ENCODE measurements at places on chromosomes 3 and 15.

DNA sequence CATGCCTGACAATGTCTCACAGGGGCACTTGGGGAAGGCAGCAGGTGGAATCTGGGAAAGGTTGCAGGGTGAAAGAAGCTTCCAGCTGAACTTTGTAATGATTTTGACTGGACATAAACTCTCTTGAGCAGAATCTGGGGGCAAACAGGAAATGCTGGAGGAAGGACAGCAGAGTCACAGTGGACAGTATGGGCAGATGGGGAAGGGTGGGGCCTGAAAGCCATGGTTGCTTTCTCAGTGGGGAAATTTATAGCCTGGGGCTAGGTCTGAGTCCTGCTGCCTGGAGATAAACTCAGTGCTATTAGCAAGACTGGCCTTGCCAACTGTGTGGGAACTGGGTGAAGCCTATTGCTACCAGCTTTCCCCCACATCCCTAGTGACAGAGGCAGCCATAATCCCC, 203.2 kb downstream of the OSBPL10 start:
- no peak for DNase-seq

DNA sequence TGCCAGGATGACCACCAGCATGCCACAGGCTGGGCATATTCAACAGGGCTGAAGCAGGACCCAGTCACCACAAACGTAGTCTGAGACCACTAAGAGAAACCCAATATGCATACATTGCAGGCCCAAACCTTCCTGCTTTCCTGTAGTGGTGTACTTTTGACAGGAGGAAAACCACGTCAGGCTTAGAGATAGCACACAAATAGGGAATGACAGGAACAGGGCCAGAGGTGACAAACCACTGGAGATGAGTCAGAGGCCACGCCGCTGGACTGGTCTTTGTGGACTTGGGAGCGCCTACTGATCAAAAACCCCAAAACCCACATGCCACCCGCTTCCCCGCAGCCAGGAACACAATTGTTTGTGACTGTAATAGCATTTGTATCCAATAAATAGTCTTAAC, 3.6 kb upstream of the EFCAB12 start:
- DNase-seq: no peak

GRCh38 chr15:61841466-61841865, 218.8 kb downstream of the VPS13C start:
- DNase-seq: no peak

DNA sequence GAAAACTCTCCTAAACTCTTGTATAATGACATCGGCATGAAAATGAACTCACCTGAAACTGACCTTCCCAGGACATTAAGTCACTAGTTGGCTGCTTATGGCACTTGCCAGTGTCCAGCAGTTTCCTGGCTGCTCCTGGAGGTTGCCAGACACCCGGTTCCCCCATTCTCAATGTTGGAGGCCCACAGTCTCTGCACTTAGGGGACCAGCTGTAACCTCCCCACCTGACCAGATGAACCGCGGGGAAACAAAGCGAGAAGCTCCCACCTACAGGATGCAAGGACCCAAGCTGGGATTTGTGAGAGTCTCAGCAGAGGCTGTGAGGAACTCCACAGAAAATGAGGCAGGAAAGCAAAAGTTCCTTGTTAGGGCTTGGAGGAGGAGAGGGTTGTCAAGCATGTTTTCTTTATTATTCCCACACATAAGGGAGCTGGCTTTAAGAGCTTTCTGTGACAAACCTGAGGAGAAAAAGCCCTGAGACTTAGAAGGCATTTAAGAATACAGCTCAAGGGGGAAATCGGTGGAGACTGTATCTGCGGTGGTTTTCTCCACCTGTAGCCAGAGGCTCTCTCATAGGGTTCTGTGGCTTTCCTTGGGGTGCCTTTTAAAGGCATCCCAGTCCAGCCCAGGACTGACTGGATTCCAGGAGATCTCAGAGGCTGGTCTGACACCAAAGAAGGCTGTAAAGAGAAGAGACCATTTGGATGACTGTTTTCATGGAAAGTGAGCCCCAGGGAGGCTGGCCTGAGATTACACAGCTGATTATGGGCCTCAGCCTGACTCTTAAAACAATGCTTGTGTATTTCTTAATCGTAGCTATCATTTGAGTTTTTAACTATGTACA, 4.6 kb downstream of the TPM1 start:
- no peak for DNase-seq

- DNase-seq: no peak
These were observed 84.2 kb upstream of the ZNF280D start for GRCh38 chr15:56817321-56818080.

DNA sequence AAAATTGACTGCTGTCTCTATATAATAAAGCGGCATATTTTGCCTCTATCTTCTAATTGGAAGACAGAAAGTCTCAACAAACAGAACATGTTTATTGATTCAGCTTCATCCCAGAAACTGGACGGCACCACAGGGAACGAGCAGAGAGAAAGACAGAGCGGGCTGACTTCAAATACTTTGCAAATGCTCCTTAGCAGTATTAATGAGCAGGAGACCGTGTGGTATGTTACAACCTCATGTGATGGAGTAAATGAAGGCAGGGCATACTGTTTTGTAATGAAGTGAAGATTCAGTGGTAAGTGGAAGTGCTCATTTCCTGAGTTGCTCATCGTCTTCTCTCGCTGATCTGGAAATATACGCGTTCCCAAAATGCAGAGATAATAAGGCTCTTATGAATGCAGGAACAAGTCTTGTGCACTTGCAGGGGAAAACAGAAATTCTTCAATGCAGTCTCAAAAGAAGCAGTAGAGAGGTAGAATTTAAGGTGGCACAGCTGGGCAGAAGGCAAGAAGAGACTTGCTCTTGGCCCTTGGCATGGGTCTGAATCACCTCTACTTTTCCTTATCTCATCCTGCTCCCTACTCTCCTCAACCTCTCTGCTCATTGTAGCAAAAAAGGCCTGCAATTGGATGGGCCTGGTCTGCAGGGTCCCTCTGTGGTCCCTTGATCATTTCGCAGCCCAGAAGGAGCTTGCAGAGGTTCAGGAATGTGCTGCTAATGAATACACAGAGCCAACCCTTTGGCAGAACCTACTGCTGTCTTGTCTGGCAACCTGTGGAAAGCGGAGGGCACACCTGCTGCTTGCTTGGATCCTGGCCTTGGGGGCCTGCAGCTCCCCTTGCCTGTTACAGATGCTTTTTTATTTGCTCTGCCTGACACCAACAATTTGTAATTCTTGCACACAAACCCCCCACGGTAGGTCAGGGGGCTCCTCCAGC, 604.9 kb upstream of the CFAP20DC start:
- no peak for DNase-seq

GRCh38 chr3:133377396-133377795, 22.5 kb upstream of the BFSP2 start:
- no peak for DNase-seq

DNA sequence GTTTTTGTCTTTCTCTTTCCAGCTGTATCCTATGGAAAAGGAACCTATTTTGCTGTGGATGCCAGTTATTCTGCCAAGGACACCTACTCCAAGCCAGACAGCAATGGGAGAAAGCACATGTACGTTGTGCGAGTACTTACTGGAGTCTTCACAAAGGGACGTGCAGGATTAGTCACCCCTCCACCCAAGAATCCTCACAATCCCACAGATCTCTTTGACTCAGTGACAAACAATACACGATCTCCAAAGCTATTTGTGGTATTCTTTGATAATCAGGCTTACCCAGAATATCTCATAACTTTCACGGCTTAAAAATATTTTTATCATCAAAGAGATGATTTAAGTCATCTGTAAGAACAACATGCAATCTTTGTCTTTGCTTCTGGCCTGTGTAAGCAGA, 44.9 kb upstream of the PARP14 start:
- no peak for DNase-seq

- DNase-seq: no peak
These were observed 219.2 kb upstream of the ARHGEF26 start for GRCh38 chr3:153901991-153902390.

DNA sequence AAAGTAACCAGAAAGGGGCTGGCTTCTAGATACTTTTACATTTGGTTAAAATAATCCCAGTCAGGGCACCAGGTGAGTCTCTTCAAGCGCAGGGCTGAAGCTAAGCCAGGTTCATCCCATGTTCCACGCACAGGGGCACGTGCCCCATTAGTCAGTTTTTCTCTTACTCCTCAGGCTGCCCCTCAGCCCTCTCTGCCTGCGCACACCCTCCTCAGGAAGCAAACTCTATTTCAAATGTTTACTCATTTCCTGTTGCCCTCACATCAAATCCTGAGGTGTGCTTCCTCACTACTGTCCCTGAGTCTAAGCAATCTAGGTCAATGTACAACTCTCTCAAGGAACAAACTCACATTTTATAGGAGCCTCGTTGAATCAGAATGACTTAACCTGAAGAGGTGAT, 48.5 kb downstream of the THBS1 start:
- peak; percentile 76 for DNase-seq

- DNase-seq: no peak
These were observed 259.9 kb upstream of the NR2F2 start for GRCh38 chr15:96070636-96071035.

DNA sequence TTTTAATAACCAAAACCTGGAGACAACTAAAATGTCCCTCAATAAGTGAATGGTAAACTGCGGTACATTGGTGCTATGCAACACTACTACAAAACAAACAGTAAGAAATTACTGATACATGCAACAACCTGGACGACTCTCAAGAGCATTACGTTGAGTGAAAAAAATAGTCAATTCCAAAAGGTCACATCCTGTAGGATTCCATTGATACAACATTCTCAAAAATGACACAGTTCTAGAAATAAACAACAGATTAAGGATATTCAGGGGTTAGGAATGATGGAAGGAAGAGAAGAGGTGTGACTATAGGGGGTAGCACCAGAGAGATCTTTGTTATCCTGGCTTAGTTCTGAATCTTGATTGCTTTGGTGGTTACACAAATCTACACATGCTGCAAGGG, 72.2 kb downstream of the ZNF148 start:
- no peak for DNase-seq

GRCh38 chr3:125003369-125003853, 52.4 kb downstream of the HEG1 start:
- DNase-seq: no peak

DNA sequence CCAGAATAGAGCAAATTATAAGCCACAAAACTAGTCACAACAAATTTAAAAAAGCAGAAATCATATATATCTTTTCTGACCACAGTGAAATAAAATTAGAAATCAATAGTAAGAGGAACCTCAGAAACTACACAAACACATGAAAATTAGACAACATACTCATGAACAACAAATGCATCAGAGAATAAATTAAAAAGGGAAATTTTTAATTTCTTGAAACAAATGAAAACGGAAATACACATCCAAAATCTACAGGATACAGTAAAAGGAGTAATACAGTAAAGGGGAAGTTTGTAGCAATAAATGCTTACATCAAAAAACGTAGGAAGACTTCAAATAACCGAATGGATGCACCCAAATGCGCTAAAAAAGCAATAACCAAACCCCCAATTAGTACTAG, 19.2 kb downstream of the NME9 start:
- no peak for DNase-seq

DNA sequence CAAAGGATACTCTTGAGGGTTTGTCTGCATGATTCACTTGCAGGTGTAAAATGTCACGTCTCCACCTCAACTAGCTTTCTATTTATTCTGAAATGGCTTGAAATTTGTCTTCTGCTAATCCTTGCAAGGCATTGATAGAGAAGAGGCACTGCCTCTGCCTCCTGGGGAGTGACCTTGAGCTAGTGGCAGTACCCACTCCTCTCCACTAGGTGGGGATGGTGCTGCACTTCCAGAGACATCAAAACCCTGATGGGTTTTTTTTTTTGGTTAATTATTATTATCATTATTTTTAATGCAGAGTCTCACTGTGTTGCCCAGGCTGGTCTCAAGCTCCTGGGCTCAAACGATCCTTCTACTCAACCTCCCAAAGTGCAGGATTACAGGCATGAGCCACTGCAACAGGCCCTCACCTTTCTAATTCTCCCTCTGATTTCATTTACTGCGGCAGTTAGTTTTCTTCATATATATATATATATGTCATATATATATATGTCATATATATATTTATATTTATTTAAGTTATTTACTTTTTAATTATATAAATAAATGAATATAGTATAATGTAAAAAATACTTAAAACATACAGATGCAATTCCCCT, 117.6 kb upstream of the EIF1B start:
- peak; percentile 66 for DNase-seq

GRCh38 chr15:40281801-40282146, 1.1 kb downstream of the ANKRD63 start:
- no peak for DNase-seq

GRCh38 chr3:107365051-107365450, 12.2 kb upstream of the CCDC54 start:
- no peak for DNase-seq

DNA sequence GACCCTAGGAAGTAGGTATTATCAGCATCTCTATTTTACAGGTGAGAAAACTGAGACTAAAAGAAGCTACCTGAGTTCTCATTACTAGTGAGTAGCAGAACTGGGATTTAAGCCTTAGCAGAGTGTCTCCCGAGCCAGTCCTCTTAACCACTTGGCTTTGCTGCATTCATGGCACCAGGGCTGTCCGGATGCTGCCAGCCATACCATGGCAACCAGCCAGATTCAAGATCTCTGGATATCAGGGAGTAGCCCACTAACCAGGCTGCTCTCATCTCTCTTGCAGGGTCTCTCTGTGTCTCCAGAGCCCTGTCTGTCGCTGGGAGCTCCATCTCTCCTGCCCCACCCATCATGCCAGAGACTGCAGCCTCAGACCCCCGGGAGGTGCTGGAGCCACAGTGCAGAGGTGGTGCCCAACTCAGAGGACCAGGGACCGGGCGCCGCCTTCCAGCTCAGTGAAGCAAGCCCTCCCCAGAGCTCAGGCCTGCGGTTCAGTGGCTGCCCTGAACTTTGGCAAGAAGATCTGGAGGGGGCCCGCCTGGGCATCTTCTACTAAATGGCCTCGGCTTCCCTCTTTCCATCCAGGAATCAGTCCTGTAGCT, 1.7 kb downstream of the MESP2 start:
- no peak for DNase-seq

- DNase-seq: no peak
These were observed 69.9 kb downstream of the SIDT1 start for GRCh38 chr3:113602256-113602655.

- no peak for DNase-seq
These were observed 36.2 kb downstream of the KBTBD12 start for GRCh38 chr3:127951276-127951675.

DNA sequence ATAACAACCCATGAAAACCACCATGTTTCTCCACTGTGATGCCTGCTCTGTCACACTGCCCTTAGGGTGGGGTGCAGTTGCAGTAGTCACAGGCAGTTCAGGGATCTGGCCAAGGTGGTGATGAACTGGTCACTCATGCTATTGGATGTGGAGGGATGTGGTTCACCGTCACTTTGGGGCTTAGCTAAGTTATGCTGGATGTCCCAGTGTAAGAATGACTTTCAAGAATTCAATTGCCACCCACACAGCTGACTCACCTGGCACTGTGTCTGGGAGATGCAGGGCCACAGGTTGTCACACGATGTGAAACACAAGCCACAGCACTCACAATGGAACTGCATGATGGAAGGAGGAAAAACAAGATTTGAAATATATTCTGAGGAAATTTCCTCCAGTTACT, 146.1 kb upstream of the CTNNB1 start:
- DNase-seq: no peak

DNA sequence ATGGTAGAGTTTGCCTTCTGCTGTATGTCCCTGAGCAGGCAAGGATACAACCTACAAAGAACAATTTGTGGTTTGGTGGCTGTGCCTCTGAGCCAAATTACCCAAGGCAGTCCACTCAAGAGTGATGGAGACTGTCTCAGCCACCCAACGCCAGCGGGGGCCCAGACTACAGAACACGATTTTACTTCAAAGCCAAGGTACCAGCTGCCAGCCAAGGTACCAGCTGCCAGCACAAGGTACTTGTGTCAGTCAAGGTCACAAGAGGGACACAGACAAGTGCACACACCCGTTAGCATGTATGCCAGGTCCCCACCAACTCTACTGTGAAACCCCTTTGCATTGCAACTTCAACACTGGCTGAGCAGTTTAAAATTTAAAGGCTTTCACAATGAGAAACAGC, 23.5 kb downstream of the COLQ start:
- DNase-seq: no peak
